ENCODE measurements at places on chromosomes 6 and 20.

DNA sequence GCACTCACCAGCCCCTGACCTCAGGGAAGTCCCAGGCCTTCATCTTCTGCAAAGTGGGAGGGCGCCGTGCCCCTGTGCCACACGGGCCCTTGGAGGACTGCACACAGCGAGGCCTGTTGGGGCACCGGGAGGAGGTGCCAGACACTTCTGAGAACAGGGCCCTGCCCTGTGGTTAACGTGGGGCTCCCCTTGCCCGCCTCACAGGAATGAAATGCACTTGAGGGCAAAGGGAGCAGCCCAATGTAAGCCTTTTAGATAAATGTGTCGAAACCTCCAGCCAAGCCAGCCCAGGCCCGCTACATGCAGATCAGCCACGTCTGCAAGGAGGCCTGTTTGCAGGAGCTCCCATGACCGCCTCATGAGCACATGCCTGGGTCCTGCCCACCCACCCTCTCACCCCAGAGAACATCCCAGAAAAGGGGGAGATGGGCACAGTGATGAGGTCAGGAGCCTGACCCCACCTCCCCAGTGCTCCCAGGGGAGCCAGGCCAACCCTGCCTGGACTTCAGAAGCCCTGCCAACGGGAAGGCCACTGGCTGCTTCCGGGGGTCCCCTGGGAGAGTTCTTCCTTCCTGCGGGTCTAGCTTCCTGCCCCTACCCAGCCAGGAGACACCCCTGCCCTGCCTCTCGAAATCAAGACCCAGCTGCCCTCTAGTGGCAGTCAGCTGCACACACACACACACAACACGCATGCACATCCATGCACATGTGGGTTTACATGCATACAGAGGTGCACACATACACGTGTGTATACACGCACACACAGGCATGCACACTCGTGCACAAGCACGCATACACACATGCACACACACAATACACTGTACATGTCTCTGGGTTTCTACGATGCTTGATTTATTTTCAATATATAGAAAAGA is 178.7 kb downstream of the TAF4 start:
- DNase-seq, result no peak

DNA sequence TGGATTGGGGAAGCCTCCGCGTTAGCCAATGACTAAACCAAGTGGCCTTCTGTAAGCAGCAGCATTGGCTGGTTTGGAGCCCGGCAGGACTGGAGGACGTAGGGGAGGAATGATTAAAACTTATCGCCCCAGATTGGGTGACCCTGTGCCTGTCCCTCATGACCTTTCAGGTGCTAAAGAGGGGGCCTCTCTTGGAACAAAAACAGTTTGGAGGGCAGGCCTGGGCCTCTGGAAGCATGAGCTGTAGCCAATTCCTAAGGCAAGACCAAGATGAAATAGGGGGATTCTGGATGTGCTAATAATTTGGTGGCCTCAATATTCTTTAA is 1.4 kb downstream of the GMPR start:
- DNase-seq, result no peak

GRCh38 chr6:17004269-17004668 is 97.6 kb upstream of the STMND1 start:
- no peak for DNase-seq

GRCh38 chr20:10632721-10633509 is 40.9 kb downstream of the JAG1 start:
- no peak for DNase-seq

DNA sequence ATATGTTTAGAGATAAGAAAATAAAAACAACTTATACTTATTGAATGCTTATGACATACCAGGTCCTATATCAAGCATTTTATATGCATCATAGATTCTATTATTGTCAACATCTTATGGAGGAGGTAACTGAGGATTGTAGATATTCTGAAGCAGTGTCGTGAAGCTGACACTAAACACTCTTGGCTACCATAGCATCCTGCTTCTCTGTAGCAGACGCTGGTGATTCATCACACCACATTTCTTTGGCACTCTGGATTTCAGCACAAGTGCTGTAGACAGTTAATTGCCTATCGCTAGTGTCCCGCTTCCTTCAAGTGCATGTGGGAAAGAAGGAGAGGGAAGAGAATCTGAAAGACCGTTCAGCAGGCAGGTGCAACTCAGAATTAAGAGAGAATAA is 317.1 kb downstream of the PLCB1 start:
- no peak for DNase-seq

DNA sequence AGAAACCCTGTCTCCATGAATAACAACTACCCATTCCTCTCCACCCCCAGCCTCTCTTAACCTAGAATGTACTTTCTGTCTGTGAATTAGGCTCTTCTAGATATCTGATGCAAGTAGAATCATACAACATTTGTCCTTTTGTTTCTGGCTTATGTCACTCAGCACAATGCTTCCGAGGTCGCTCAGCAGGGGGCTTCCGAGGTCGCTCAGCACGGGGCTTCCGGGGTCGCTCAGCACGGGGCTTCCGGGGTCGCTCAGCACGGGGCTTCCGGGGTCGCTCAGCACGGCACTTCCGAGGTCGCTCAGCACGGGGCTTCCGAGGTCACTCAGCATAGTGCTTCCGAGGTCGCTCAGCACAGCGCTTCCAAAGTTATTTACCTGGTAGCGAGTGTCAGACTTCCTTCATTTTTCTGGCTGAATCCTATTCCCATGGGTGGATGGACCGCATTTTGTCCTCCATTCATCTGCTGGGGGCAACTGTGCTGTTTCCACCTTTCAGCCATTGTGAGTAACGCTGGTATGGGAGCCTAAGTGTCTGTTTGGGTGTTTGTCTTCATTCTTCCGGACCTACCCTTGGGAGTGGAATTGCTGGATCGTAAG is 31.0 kb upstream of the BHLHE23 start:
- no peak for DNase-seq

GRCh38 chr20:12030470-12030869 is 112.8 kb downstream of the BTBD3 start:
- DNase-seq, result no peak

- no peak for DNase-seq
Measured at GRCh38 chr20:45230631-45231030, 9.5 kb downstream of the SEMG2 start.

- DNase-seq, result no peak
Measured at GRCh38 chr6:165849534-165850430, 186.7 kb upstream of the PDE10A start.

- DNase-seq, result no peak
Measured at GRCh38 chr6:37725957-37726356, 28.3 kb upstream of the MDGA1 start.

DNA sequence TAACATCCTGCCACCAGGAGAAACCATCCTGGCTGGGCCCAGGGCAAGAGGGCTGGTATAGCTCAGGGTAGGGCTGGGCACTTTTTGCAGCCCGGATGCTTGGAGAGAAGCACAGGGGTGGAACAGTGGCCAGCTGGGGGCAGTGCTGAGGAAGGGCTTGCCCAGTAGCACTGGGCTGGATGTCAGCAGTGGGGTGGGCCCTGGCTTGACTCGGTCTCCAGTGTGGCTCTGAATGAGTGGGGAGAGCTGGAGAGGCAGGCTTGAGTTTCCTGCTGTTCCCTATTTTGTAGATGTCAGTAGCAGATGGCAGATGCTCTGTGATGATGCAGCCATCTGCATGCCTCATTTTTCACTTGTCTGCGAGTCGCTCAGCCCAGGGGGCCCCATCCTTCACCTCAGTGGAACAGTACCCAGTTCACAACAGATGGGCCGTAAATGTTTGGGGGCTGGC is 56.3 kb upstream of the TULP1 start:
- DNase-seq, result no peak

DNA sequence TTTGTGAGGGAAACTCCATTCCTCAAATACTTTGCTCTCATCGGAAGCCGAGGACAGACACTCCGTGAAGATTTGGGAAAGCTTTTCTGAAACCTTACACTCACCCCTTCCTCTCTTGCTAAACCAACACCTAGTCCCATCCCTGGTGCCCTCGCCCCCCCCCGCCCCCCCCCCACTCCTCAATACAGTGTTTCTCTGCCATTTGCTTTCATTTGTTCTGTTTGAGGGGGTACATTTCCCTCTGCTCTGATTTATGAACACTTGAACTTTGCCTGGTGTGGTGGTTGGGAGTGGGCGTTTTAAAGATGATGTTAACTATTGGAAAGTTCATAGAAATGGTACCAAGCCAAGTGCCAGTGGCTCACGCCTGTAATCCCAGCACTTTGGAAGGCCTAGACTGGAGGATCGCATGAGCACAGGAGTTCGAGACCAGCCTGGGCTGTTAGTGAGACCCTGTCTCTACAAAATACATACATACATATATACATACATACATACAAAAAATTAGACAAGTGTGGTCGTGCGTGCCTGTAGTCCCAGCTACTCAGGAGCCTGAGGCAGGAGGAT is 1.1 kb downstream of the RAB32 start:
- no peak for DNase-seq

- no peak for DNase-seq
Measured at GRCh38 chr20:18431206-18431605, 35.6 kb downstream of the DZANK1 start.

DNA sequence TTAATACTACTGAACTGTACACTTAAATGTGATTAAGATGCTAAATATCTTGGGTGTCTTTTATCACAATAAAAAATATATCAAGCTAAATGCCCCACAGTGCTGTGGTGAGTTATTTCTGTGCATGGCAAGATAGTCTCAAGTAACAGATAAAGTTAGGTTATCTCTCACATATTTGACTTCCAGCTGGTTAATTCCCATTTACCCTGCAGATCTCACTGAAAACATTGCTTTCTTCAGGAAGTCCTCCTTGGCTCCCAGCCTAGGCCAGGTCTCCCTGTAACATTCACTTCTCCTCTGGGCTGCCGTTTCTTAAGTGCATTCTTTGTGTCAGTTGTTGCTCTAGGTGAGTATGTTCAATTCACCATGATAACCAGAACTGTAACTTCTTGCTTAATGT is 59.1 kb downstream of the SLC22A1 start:
- no peak for DNase-seq
